ENCODE measurements at places on chromosomes 3 and 15.

GRCh38 chr3:152445212-152445611 is 176.5 kb downstream of the MBNL1 start:
- DNase-seq, result no peak

DNA sequence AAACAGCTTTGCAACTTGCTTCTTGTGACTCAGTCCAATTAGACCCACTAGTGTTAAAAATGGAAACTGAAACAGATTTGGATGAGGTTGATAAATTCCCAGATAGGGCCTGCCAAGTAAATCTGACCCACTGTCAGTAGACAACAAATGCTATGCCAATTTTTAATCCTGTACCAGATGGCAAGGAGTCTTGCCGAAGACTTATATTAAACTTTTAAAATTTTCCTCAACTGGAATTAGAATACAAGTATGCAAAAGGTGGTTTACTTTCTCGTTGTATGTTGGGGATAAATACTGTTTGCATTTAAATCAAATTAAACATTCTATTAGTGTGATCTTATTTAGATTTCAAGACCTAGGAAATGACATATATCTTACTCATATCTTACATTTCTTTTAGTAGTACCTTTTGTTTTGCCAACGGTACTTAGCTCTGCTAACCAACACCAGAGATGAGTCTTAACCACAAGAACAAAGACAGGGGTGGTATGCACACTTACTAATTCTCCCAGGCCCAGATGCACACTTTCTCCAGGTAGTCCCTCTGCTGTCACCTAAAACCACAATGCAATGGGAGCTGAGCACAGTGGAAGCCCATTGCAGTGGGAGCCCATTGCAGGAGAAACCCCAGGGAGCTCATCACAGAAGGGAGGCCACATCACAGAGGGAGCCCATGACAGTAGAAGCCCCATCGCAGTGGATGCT is 77.8 kb downstream of the WWTR1 start:
- DNase-seq, result no peak

DNA sequence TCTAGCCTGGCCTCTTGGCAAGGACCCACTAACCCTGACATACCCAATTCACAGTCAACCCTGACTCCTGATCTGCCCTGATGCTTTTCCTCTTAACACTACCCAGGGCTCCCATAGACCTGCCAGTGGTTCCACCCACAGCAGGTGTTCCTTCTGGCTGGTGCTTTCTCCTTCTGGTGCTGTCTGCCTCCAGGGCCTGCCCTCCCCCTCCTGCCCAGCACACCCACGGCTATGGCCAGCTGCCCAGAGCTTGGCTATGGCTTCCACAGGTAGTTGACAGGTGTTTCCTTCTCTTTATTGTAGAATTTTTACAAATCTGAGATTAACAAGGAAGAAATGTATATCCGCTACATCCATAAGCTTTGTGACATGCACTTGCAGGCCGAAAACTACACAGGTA is 46.5 kb upstream of the MANF start:
- DNase-seq, result no peak

DNA sequence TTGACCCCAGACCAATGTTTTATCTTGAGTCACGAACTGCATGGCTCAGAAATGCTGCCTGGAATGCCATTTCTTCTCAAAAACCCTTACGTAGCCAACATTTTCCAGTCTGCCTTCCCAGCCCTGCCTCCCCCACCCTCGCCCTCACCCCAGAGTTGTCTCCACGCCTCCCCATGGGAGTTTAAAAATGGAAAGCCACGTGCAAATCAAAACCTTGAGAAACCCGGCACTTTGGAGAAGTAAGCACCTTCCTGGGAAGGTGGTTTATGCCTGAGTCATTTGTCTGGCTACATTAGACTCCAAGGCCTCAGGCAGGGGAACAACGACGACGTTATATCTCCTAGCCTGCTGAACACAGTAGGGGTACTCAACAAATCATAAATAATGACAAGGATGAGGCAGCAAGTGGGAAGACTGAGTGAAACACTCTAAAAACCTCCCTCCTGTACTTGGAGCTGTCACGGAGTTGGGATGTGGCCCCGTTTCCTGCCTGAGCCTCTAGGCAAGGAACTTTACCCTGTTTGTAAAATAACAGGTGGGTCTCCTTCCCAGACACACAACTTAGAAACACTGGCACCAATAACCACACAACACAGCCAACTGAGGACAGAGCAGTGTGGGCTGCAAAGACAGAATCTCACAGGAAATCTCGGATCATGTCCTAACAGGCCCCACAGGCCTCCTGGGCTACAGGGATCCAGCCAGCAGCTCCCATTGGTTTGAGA is 179.1 kb downstream of the NTRK3 start:
- DNase-seq, result no peak

- no peak for DNase-seq
Measured at GRCh38 chr15:51752888-51753287, 1.5 kb downstream of the TMOD2 start.

Measured in stimulated activated CD4-positive, alpha-beta T cell treated with anti-CD3 and anti-CD28 coated beads, TNF-alpha, amount 100 ng/mL, for 24 hours (primary cell).